Mucosa of descending colon (tissue), 3 donors: ENCODE measurements at places on chromosomes 2 and 18.
A peak's percentile ranks its signal among the peaks of the same experiment; 100 is the strongest.

- peak; percentile 90 for DNase-seq
These were observed 10.6 kb upstream of the ITGB6 start for GRCh38 chr2:160210599-160211138.

DNA sequence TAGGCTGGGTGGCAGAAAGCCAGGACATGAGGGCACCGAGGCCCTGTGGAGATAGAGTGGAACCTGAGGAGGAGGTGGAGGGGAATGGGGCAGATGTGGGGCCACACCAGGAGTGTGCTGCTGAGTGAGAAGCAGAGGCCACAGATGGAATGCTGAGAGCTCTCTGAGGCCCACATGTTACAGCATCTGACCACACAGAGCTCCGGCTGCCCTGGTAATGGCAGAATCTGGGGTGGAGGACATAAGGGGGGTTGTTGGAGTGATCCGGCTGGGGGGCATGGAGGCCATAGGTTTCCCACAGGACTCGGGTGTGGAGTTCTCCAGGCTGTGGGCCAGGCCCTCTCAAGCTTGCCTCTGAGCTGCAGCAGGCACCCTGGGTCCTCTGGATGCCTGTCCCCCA is 3.8 kb downstream of the MZT2B start:
- no peak for DNase-seq

DNA sequence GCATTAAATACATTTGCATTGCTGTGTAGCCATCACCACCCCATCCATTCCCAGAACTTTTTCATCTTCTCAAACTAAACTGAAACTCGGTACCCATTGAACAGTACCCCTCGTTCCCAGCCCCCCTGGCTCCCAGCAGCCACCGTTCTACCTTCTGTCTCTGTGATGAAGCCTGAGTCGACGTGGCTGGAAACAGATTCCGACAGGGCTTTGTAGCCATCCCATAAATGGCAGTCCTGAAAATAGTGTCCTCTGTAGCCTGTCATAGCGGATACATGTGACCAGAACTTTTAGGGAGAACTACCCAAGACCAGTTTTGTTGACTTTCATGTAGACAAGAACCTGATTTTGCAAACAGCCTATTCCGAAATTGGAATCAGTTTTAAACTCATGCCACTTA is 59.1 kb downstream of the TSHZ1 start:
- no peak for DNase-seq

GRCh38 chr2:11417946-11418585 is 47.9 kb downstream of the E2F6 start:
- no peak for DNase-seq

DNA sequence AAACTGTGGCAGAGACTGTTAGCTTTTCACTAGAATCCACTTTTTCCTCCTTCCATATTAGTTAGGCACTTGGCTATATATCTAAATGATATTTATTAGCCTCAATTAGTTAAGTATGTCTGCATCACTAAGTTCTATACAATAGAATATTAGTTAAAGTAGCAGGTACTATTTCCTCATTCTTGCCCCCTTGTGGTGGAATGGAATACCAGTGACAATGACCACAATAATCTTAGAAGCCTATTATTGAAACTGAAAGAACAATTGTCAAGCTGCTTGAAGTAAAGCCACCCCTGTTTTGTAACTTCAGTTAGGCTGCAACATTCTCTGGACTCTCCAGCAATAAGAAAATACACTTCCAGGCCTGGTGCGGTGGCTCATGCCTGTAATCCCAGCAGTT is 476.3 kb upstream of the VWC2L start:
- DNase-seq = peak; percentile 25

- no peak for DNase-seq
These were observed 35.4 kb upstream of the LRP2 start for GRCh38 chr2:169397697-169398096.

- no peak for DNase-seq
These were observed 161.6 kb downstream of the EPHA4 start for GRCh38 chr2:221410487-221410886.

DNA sequence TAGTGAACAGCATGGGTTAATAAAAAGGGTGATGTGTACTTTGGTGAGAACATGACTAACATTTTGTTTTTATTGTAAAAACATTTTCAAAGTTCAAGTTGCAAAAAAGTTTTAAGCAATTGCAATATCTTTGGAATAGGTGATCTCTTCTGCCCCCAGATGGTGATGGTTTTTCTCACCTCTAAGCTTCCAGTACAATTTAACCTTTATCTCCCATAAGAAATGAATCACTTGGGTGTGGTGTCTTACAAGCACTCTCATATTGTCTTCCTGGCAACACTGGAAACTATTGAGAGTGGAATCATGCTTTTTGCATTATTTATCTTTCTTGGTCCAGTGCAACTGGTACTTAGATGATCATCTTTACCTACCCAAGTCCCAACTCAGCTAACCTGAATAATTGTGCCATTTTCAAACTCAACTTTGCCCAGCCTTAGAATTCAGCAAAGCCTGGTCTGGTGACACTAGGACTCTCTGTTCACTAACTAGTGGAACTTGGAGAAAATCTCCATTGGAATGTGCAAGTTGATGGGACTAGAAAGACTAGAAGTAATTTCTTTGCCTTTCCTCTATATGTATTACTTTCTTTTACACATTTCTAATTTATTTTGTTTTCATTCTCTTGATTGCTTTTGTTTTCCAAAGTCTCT is 964.7 kb upstream of the ZEB2 start:
- DNase-seq = no peak

- DNase-seq = no peak
These were observed 26.3 kb downstream of the FN1 start for GRCh38 chr2:215409331-215410127.

GRCh38 chr2:102837626-102838198 is 75.9 kb downstream of the TMEM182 start:
- no peak for DNase-seq

DNA sequence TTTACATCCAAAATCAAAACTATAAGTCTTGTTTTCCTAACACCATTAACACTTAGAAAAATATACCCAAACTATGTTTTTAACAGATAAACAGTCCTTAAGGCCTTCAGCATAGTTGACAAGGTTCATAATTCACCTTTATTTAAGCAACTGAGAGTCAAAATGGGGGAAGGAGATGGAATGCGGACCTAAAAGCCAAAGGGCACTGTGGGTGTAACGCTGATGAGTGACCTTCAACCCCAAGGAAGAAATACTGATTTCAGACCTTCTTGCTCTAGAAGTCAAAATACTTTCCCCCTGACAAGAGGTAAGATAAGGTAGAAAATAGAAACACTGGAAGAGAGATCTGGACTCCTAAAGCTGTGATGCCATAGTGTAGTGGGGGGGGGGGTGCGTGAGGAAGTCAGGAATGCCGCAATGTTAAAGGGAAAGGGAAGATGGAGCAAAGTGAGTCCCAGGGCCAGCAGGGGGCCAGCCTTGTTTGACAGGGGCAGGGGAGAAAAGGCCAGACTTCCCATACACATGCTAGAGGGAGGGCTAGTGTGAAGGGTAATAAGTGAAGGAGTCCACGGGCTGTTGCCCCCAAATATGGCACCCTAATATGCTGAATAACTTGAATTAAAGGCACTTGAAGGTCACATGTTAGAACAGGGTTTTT is 31.4 kb downstream of the CCDC93 start:
- DNase-seq = no peak

GRCh38 chr2:94984964-94985575 is 40.4 kb upstream of the MAL start:
- no peak for DNase-seq

GRCh38 chr2:70775141-70775540 is 7.1 kb upstream of the ADD2 start:
- DNase-seq = no peak

DNA sequence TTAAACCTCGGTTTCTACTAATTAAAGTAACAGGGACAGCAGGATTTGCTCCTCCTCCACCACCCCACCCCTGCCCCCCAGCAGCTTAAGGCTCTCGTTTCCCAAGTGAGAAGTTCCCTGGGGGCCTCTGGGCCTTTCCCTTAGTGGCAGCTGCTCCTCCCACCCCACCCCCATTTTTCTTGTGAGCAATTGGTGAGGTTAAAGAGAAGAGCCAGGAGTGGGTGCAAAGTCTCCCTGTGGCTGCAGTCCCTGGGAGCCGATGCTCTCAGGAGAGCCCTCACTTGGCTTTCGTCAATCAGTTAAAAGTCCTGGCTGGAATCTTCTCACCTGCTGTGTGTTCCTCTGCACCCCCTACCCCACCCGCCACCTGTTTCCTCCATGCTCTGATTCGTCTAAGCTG is 48.7 kb upstream of the AGAP1 start:
- no peak for DNase-seq

DNA sequence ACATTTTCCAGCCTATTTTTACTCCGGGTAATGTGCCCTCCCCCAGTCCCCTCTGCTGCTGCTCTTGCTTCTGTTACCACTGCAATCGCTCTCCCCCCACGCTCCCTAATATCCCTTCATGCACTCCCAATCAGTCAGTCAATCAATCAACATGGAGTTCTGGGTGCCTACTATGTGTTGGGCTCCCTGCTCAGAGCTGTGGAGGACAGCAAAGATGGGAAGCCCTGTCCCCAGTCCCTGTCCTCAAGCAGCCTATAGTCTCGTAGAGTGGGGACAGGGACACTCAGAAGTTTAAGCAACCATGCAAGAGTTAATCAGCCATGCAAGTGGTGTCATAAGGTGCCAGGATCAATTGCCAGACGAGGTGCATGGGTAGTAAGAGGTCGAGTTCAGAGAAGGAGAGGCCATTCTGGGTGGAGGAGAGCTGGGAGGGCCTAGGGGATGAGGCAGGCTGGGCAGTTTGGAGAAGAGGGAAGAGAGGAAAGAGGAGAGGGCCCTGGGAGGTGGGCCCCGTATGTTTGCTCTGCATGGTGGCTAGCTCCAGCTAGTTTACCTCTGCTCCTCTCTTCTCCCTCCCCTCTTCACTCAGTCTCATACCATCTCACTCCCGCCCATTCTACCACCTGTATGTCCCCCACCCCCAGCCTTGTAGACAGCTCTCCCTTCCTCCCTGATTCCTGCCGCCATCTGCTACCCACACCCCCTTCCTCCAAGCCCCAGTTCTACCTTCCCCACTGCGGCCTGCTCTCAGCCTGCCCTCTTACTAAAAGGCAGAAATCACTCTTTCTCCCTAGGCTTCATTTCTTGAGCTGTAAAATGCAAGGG is 3.9 kb downstream of the ASIC4 start:
- DNase-seq = no peak

GRCh38 chr2:234026693-234027254 is 23.7 kb upstream of the SPP2 start:
- no peak for DNase-seq

GRCh38 chr2:172084395-172084644 is 987 bp upstream of the DLX1 start:
- no peak for DNase-seq

- DNase-seq = no peak
These were observed 31.7 kb downstream of the GPC1 start for GRCh38 chr2:240467149-240467642.

GRCh38 chr18:23743733-23744333 is 54.6 kb downstream of the LAMA3 start:
- DNase-seq = no peak

- DNase-seq = no peak
These were observed 70.0 kb downstream of the MBP start for GRCh38 chr18:77062518-77063003.

- no peak for DNase-seq
These were observed 416.6 kb downstream of the HRH4 start for GRCh38 chr18:24877066-24877465.

DNA sequence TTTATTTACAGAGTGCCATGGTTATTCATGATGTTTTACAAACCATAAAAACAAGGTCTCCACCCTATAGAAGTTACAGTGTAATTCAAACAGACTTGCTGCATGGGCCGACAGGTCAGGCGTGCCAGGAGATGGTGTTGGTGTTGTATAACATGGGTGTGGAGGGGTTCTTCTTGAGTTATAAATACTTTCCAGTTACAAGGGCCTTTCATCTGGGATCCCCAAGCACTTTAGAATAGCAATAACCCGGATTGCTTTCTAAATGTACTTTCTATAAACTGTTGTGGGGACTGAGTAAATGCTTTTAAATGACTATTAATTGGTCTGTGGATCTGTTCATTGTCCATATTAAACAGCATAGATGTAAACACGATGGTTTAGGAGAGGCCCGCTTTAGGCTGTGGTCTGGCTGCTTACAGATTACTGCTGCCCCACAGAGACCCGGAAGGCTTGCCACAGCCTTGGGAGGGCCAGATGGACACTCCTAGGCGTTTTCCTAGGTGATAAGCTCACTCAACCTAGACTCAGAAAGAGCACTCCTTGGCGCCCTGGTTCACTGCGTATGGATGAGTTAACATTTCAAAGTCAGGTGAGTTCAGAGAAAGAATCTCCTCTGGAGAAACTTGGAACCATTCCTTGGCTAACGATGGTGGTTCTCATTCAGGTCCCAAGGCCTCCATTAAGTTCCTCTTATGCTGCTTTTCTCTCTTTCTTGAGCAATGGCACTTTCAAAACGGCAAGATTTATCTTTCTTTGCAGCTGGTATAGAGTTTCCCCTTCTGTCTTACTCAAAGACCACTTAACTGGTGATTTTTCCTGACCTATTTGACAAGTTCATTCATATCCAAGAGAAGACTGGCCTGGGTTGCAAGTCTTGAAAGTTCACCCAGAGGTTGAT is 3.6 kb upstream of the KIAA2012 start:
- peak; percentile 80 for DNase-seq

GRCh38 chr18:31977270-31977872 is 34.4 kb upstream of the TRAPPC8 start:
- no peak for DNase-seq

- DNase-seq = no peak
These were observed 1.1 kb downstream of the MIB1 start for GRCh38 chr18:21741562-21742314.

DNA sequence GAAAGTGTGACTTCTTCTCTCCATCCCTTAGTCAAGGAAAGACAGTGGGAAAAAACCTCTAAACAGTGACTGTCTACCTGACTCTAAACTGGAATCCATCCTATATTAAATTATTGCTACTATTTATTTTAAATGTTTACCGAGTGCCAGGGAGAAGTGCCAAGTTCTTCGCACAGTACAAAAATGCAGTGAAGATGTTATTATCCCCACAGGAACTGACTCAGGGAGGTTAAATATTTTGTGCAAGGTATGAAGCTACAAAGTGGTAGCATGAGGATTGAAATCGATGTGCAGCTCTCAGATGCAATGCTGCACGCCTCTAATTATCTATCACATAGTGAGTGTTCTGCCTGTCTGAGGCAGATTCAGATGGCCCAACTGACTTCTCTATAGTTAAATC is 91.1 kb downstream of the MEP1B start:
- DNase-seq = no peak

DNA sequence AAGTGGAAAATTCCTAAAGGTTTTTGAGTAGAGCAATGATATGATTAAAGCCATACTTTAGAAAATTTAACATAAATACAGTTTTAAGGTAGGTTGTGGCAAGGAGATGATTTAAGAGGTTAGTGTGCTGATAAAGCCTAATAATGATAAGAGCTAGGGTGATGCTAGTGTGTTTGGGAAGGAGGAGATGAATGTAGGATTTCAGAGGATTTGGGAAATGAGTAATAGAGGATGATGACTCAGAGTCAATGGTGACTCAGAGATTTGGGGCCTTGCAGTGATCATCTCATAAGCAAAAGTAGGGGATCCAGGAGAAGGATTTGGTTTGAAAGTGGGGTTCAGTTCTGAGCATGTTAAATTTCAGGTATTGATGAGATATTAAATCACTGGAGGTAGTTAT is 23.3 kb downstream of the STAMBP start:
- DNase-seq = no peak
